ENCODE measurements at places on chromosomes 2 and 18.

DNA sequence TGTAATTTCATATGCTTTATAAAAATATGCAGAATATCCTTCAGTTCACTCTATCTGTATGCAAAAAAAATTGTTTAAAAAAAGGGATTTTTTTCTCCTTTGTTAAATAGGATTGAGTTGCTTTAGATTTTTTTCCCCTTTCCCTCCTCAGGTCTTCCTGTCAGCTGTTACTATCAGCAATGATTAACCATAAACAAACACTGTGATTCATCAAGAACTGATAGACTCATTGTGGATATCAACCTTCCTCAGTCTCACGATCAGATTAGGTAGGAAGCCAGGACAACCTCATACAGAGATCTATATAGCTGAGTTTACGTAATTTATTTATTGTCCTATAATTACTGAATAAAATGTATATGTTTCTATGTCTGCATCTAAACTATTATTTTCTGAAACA lies 2136.2 kb upstream of the CELF4 start:
- no peak for DNase-seq

- no peak for DNase-seq
Observed at GRCh38 chr2:40093021-40093675, 314.1 kb upstream of the THUMPD2 start.

DNA sequence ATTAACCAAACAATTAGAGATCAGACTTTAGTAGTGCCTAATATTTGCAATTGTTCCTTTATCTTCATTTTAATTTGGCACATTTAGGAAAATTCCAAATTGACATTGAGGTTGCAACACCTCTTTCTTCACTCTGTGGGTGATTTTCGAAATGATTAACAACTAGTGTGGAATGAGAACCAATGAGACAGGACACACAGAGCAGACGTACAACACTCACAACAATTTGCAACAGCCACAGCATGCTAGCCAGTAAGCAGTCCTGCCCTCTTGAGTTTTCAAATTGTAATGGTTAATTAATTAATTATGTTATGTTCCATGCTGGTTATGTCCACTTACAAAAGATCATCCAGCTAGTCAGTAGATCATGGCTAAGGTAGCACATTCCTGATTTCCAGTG lies 339.3 kb downstream of the LRP1B start:
- DNase-seq = no peak

- DNase-seq = no peak
Observed at GRCh38 chr2:130975729-130976128, 117.5 kb downstream of the FAM168B start.

GRCh38 chr2:128662051-128662471 lies 343.4 kb upstream of the HS6ST1 start:
- no peak for DNase-seq

DNA sequence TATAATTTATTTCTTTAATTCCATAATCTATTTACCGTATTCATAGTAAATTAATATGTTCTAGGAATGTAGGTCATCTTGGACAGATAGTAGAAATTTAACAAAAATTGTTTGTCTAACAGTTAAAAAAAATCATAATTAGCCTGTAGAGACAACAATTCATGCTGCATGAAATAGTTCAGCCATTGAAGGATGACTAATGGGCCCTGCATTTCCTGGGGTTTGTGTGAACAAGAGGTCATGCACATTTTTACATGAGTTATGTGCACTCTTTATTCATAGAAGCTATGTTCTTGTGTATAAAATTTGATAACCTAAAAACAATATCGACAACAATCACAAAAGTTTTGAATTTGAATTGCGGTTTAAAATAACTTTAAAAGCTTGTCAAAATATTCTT lies 1663.6 kb downstream of the SUCLG1 start:
- no peak for DNase-seq

- DNase-seq = no peak
Observed at GRCh38 chr18:55380589-55380988, 207.4 kb downstream of the TCF4 start.

- DNase-seq = no peak
Observed at GRCh38 chr2:71853858-71854257, 293.8 kb downstream of the CYP26B1 start.

Data from putamen (tissue), 1 donor.